ENCODE measurements at places on chromosomes 5 and 9.

DNA sequence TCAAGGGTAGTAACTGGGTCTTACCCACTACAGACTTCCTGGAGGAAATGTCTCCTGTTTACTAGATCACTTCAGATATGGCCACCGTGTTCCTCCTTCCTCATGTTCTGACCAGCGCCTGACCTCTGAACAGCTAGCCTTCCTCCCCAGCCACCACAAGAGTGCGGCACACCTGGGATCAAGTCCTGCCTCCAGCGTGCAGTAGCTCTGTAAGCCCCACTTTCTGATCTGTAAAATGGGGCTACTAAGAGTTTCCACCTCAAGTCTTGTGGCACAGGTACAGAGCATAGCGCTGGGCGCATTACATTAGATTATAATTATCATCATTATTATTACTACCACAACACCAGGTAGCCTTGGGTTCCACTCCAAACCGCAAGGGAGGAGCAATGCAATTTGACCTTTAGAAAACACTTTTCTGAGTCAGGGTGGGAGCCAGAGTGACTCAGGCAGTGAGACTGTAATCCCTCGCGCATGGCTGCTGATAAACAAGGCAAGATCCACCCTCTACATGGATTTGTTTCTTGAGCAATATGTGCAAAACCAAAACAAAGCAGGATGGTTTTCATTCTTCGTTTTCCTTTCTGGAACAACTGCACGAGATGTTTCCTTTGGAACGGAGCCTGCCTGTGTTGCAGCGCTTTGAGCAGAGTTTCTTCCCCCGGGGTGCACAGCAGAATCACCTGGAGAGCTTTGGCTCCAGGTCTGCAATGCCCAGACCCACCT is 65.0 kb upstream of the ANGPTL2 start:
- DNase-seq = no peak

- DNase-seq = no peak
Observed at GRCh38 chr5:172726966-172727365, 44.0 kb downstream of the DUSP1 start.

- no peak for DNase-seq
Observed at GRCh38 chr9:97959585-97959984, 21.6 kb upstream of the HEMGN start.

- no peak for DNase-seq
Observed at GRCh38 chr5:56211298-56211865, 21.7 kb downstream of the ANKRD55 start.

- no peak for DNase-seq
Observed at GRCh38 chr9:35499029-35499700, 9.3 kb downstream of the RUSC2 start.

DNA sequence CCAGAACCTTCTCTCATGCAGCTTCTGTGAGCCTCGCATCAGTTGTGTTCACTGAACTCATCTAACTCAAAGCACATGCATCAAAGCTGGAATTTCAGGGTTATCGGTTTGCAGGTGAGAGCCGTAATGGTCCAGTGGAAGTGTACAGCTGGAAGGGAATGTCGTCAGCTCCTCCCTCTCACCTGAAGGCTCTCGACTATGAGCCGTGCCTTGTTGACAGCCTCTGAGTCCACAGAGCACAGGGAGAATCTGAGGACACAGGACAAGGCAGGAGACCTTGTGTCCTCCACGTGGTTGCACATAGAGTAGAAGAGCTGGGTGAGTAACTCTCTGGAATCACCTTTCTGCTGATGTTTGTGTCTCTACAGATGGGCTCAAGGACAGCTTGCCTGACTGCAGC is 38.8 kb downstream of the PROP1 start:
- no peak for DNase-seq

DNA sequence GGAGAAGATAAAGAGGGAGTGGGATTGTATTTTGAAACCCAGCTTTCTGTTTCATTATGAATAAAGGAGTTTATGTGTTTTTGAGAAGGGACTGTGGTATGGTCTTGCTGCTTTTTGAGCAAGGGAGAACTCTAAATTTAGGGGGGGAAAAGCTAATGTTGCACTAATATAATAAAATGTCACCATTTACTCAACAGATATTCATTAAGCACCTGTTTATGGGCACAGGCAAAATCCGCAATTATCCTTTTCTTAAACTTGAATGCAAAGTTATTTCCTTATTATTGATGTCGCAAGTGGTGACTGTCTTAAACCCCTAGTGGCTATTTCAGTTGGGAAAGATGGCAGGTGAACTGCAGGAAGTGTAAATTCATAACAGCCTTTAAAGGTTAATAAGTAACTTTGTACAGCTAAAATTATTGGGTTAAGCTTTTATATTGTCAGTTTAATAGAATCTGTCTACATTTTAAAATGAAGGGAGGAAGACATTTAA is 1.5 kb downstream of the CDC42SE2 start:
- DNase-seq = peak; percentile 72

DNA sequence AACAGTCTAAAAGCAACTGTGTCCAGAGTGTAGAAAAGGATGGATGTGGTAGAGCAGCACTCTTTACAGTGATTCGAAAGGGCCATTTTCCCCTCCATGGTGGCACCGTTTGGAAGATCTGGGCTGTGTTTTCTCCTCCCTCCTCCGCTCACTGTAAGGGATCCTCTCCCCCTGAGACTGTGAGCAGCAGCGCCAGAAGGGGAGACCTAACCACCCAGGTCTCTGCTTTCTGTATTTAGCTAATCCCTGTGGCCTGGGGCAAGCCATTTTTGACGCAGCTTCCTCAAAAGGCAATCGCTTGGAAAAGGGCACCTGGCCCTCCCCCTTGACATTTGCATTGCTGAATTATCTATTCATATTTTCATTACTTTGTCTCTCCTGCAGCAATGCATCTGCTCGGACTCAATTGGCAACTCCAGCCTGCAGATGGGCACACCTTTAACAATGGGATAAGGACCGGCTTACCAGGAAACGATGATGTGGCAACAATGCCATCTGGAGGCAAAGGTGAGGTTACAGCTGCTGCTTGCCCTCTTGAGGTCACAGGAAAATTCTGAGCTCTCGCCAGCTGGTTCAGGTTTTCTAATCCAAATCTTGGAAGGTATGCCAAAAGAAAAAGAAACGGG is 244.3 kb upstream of the WWC1 start:
- DNase-seq = peak; percentile 72

GRCh38 chr9:36382484-36382883 is 17.6 kb downstream of the RNF38 start:
- DNase-seq = no peak

- no peak for DNase-seq
Observed at GRCh38 chr5:143673676-143674468, 138.1 kb upstream of the HMHB1 start.

- no peak for DNase-seq
Observed at GRCh38 chr5:135469911-135470310, 17.8 kb upstream of the TIFAB start.

DNA sequence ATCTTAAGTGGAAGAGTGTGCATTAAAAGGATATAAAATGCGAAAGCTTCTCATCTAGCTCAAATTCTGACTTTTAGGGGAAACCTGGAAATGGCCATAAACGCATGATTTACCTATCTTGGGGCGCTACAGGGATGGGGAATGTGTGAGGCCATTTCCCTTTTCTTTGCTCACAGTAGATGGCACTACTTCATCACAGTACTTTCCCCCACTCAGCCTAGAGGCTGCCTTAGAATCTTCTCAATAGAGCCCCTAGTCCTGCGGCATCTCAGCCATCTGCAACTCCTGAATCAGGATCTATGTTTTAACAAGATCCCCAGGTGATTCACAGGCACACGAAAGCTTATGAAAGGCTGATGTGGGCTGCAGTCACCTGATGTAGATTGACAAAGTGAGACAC is 110.8 kb downstream of the LHFPL2 start:
- DNase-seq = peak; percentile 60

DNA sequence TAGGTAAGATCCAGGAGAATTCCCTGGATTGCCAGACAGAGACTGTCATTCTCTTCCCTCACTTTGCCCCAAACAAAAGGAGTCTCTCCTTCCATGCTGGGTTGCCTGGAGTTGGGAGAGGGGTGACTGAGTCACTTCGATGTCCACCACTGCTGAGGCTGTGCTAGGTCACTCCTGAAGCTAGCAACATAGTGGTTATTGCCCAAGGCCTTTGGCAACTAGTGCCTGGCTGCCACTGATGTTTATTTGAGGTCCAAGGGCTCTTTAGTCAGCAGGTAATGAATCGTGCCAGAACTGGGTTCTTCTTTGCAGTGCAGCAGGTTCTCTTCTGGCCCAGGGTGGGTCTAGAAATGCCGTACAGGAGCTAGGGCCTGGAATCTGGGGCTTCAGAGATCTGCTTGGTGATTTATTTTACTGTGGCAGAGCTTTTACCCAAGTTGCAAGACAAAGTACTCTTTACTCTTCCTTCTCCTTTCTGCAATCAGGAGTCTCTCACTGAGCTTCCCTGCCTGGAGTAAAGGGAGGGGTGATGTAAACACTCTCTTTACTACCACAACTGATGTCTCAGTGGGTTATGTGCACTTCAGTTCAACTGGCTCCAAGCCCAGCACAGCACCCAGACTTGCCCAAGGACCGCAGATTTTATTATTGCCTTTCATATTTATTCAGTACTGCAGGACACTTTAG is 155.7 kb upstream of the SH3GL2 start:
- DNase-seq = no peak

- no peak for DNase-seq
Observed at GRCh38 chr5:40027400-40027799, 602.6 kb upstream of the DAB2 start.

DNA sequence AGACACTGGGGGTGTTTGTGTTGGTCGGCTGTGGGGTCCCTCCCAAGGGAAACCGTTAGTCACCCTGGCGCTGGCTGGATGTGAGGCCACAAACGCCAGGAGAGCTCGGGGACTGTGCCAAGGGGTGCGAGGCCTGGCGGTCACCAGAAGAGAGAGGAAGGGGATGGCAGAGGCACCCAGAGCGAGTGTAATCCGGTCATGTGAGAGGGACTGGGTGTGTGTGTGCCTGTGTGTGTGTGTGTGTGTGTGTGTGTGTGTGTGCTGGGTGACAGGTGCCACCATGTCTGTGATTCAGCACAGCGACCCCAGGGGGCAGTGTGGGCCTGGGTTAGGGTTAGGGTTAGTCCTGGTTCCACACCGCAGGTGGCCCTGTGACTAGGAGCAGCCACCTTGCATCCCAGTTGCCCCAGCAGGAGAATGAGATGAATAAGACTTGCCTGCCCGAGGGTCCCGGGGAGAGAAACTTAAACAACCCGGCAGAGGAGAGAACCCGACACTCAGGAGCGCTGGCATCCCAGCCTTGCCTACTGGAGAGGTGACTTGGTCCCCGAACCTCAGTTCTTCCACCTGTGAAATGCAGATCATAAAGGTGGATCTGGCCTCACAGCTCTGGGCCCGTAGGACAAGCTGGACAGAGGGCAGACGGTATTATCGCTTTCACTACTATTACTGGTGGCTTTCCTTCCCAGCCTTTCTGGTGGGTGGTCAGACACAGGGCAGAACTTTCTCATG is 1.4 kb upstream of the ADAMTSL2 start:
- DNase-seq = peak; percentile 91

DNA sequence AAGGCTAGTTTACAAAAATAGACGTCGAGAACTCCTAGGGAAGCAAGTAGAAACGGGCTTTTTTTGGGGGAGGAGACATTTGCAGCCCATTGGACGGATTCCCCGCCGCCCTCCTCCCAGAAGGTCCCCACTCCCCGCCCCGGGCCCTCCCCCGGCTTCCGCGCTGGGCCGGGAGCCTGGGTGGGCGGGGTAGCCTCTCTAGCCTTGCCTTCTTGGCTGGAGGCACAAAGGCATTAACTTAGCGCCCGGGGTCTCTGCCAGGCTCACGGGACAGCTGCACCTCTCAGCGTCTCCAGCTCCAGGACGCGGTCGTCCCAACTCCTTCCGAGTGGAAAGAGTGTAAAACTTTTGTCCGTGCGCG is at the start of gene DMRTA1:
TSS of gene DMRTA1 (plus strand) at position 236 of the 361 bp plus-strand sequence. CDS start 242 bp downstream, outside the sequence.
- DNase-seq = peak; percentile 65

- no peak for DNase-seq
Observed at GRCh38 chr5:82777106-82777505, 300.1 kb downstream of the TMEM167A start.

DNA sequence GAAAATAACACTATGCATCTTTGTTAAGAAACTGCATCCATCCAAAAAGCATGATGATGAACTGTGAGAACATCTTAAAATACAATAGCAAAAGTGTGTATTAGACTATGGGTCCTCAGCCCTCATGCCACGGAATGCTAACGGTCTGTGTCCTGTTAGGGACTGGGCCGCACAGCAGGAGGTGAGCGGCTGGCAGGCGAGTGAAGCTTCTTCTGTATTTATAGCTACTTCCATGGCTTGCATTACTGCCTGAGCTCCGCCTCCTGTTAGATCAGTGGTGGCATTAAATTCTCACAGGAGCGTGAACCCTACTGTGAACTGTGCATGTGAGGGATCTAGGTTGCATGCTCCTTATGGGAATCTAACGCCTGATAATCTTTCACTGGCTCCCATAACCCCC is 129.8 kb downstream of the NXNL2 start:
- no peak for DNase-seq

DNA sequence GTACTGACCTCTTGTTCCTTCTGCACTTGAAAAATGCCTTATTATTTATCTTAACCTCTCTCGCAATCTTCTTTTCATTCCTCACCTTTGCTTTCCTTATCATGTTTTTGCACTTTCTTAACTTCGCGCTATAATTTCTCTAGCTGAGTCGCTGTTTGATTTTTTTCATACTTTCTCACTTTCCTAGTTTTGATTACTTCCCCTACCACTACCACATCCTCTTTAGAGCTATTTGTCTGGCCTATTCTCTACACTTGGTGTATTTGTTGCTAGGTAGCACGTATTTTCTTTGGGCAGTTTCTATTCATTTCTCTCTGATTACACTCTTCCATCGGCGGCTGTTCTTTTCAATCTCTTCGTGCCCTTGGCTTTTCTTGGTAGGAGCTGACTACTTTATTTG is 611.8 kb downstream of the BNC2 start:
- DNase-seq = peak; percentile 34

DNA sequence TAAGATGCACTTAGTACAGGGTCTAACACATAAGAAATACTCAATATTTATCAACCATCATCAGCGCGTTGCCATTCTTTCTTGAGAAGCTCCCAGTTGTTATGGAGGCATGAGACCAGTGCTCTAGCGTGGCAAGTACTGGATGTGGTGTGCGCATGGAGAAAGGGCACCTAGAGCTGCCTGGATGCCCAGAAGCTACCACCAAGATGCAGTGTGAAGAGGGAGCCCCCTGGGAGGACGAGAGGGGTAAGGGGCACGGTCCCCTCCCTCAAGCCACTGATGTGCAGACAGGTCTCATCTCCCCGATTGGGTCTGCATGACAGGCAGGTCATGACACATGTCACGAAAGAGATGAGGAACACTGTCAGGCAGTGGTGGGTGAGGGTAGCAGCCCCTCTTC is 127.7 kb upstream of the CXCL14 start:
- no peak for DNase-seq

DNA sequence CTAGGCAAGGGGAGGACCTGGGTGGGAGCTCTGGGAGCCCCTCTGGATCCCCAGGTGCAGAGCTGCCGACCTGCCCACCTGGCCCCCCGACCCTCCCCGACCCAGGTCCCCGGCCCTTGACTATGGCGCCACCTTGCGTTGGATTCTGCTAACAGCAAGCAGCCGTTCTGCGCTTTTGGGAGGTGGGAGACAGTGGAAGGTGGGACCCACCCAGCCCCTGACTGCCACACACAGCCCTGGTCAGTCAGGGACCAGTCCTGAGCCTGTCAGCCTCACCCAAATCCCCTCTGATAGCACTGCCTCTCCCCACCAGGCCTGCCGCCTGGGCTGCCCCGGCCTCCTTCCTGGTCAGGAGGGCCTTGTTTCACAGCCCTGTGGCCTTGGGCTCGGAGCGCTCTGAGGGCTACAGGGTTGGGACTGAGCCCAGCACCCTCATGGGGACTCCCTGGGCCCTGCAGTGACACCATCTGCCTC is 77.9 kb downstream of the HMCN2 start:
- DNase-seq = no peak
